Right lobe of liver (tissue), 6 donors: ENCODE measurements at places on chromosomes 5 and 9. TPM values are rescaled to one million over a fixed set of nuclear protein-coding genes. Genes with fewer than 3 reads are reported as not detected.

Gene MORN5
- total RNA-seq, result not detected

Gene EDIL3
- 0.84 TPM for total RNA-seq

Gene INSYN2B
- total RNA-seq, result 0.09 TPM

Gene RFESD
- 0.56 TPM for total RNA-seq

Gene ZNG1E
- total RNA-seq, result 25.3 TPM

Gene SGCD
- total RNA-seq, result 1.2 TPM

Gene HAPLN1
- total RNA-seq, result 0.16 TPM

Gene GMCL2
- not detected for total RNA-seq

Gene CD14
- 214 TPM for total RNA-seq

Gene GEMIN5
- 9.4 TPM for total RNA-seq

Gene PTBP3
- total RNA-seq, result 17.4 TPM
